ENCODE measurements at places on chromosomes 2 and 18.

DNA sequence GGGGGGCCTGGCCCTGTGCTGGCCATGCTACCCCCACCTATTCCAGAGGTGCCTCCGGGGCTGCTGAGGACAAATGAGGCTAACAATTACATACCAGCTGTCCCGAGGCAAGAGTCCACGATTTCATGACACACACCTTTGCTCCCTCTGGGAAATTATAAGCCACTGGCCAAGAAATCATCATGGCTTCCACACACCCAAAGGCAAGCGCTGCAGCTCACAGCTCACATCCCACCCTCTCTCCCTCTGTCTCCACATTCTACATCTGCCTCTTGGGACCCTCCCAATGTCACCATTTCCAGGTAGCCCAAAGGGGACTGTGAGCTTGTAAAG, 134.4 kb downstream of the HDAC4 start:
- DNase-seq, result no peak

DNA sequence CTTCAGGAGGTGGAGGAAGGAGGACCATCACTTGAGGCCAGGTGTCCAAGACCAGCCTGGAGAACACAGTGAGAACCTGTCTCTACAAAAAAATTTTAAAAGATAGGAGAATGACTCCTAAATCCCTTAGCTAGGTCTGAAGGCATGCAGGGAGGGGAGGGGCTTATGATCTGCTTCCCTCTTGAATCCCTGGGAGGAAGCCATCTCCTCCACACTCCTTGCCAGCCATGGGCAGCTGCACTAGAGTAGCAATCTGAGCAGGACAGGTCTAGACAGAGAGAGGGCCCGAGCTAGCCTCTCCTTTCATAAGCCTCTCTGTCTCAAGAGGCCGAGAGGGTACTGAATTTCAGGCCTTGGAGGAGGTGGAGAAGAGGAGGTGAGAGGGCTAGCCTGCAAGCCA, 42.5 kb downstream of the DAPL1 start:
- DNase-seq, result no peak

DNA sequence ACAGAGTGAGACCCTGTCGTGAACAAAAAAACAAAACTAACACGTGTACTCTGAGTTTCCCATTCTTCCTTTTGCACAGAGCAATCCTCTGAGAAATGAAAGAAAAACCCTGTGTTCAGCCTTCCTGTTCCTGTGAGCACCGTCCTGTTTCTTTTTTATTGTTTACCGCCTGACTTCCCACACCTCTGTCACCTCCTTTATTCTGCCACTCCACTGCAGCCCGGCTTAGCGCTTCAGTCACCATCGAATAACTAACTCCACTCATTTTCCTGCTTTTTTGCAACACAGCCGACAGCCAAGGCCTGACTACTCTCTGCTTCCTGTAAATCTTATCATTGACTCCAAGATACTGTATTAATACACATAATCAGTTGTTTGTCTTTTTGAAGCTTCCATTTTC, 40.9 kb downstream of the TGOLN2 start:
- no peak for DNase-seq

GRCh38 chr18:9876867-9877654, 8.7 kb upstream of the TXNDC2 start:
- DNase-seq, result no peak

DNA sequence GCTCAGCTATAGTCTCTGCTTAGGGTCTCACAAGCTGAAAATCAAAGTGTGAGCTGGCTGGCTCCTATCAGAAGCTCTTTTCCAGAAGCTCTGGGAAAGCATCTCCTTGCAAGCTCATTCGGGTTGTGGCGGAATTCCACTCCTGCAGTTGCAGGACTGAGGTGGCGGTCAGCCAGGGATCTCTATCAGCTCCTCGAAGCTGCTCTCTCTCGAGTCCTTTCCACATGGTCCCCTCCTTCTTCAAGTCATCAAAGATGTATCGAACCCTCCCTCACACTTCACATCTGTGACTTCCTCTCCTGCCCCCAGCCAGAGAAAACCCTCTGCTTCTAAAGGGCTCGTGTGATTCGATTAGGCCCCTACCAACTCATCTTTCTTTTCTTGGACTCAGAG, 141.7 kb downstream of the ZFP36L2 start:
- no peak for DNase-seq

DNA sequence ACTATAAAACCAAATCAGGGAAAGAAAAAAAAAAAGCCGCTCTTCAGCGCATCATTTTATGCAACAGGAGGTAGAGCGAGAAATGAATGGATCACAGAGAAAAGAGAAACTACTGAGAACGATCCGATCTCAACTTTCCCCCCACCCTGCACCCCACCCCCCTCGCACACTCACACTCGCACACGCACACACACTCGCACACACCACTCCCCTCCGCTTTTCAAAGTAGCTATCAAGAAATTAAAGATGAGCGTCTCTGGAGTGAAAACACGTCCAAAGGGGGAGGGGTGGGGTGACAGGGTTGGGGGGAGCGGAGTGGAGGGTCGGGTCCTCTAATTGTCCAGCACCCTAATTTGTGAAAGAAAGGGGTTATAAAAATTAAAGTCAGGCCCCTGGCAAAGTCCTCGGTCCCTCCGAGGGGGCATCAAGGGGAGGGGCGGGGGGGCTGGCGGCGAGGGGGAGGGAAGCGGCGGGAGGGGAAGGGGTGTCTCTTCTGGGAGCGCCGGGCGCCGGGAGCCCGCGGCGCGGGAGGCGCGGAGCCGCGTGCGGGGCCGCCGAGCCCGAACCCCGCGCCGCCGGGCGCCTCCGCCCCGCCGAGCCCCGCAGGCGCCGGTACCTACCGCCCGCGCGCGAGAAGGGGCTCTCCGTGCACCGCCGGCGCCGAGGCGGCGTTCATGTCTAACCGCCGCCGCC, 428 bp downstream of the TCF4 start:
- peak; percentile 39 for DNase-seq

- no peak for DNase-seq
Observed at GRCh38 chr18:68713131-68713530, 1.8 kb downstream of the TMX3 start.

DNA sequence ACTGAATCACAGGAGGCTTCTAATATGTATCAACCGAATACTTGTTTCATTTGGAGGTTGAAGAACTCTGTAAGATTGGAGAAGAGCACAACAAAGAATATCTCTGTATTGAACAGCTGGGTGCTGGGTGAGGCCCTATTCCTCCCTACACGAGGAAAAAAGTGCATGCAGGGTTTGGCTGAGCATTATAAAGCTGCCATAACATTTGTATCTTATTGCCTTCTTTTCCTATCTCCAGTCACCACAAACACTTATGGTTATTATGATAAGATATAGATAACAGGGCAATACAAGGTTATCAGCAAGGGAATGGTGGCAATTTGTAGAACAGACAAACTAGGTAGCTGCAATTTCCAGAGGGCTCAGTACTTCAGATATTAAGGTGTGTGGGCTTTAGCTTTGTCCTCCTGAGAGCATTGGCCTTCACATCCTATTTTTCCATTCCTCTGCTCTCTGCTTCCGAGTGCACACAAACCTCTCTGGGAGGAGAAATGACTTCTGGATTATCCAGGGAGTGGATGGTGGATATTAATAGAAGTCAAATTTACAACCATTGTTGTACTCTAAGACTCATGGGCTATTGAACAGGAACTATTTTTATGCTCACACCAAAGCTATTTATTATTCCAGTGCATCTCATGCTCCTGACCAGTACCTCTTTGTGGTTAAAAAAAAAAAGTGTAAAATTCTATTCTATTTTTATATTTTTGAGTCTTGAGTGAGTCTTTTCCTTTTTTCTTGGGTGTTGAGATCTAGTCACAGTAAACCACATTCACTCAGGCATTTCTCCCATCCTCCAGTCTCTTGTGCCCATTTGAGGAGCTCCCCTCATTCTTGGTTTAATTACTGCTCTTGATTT, 248.4 kb downstream of the ETAA1 start:
- DNase-seq, result no peak

GRCh38 chr18:3449512-3450011, 410 bp upstream of the TGIF1 start:
- peak; percentile 62 for DNase-seq

GRCh38 chr2:233338812-233339368, 15.4 kb upstream of the DGKD start:
- DNase-seq, result no peak

DNA sequence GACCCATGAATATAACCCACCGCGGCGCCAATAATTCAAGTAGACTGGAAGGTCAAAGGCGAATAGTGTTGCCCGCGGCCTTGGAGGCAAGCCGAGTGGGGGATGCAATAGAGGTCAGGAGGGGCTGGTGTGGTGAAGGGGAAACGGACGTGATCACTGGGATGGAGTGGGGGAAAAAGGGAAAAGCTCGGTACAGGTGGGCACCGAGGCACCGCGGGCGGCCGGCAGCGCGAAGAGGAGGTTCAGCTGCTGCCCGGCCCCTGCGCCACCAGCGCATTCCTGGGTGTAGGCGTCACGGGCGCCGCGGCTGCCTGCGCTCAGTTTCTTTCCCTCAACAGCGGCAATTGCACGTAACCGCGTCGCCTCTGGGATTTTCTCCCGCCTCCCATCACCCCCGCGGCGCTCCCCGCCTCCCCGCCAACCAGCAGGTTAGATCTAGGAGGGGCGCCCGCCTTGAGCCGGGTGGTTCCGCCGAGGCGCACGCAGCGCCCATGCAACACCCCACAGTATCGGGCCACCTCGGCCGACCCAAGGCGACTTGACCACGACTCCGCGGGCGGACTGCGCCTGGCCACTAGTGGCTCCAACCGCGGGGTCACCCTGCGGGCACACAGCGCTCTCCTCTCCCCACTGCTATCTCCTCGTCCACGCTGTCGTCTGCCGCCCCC, 1.5 kb downstream of the RND3 start:
- peak; percentile 17 for DNase-seq

- DNase-seq, result peak; percentile 75
Observed at GRCh38 chr2:101253013-101253702, 472 bp downstream of the CNOT11 start.

GRCh38 chr2:180040146-180040925, 33.2 kb upstream of the CWC22 start:
- no peak for DNase-seq

GRCh38 chr2:201847481-201847880, 41.1 kb downstream of the CDK15 start:
- DNase-seq, result no peak

DNA sequence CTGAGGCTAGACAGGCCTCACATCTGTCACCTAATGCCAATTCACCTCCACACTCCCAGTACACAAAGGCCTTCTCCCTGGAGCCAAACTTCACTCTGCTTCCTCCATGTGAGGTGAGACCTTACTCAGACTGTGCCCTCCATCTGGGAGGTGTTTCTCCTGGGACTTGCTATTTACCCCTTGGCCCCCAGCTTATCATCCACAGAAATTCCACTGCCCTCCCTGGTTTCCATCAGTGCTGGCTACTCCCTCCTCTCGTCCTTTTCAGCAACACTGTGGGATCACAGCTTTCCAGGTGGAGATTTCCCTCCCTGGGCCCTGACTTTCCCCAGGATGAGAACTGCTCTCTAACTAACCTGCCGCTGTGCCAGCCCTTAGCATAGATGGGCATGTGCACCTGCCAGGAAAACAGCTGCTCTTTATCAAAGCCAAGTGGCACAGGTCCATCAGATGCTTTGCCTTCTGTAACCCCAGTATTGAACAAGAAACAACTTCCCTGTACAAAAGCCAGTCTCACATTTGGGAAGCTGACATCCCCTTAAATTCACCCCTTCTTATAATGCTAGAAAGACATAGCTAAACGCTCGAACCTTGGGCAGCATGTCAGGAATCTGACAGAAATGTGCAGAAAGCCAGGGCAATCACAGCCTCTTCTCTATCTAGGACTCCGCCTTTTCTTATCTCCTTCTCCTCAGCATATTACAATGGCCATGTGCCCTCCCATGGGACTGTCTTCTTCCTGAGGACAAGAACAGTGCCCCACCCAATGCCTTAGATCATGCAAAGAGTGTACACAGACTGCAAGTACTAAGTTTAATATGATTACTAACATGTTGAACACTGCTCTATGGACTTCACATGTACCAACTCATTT, 535.5 kb upstream of the ID2 start:
- no peak for DNase-seq

- no peak for DNase-seq
Observed at GRCh38 chr2:31997653-31998052, 13.2 kb downstream of the MEMO1 start.

DNA sequence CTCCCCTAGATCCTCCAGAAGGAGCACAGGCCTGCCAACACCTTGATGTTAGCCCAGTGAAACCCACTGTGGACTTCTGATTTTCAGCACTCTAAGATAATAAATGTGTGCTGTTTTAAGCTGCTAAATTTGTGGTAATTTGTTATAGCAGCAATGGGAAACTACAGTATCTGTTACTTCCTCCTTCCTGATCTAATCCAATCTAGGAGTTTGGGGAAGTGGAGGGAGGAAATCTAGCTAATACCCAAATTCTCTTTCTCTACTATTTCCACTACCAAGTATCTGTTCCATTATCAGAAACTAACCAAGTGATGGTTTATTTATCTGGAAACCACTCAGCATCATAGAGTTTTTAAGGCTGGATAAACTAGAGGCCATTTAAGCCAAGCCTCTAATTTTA, 64.9 kb downstream of the AFF3 start:
- DNase-seq, result no peak

DNA sequence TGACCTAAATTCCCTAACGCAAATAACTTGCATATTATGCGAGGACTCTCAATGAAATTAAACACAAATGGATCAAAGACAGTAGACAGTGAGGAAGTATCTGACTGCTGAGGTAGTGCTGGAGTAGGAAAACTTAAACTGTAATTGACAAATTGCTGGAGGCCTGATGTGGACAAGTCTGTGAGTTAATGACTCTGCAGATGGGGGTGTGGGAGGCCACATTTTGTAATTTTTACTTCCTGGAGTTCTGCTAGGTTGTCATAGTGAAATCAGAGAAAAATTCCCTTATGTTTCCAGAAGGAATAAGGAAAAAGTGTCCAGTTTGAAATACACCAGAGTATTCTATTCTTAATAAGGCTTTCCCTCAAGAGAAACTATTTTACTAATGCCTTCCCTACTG, 333.0 kb upstream of the CNTNAP5 start:
- no peak for DNase-seq

DNA sequence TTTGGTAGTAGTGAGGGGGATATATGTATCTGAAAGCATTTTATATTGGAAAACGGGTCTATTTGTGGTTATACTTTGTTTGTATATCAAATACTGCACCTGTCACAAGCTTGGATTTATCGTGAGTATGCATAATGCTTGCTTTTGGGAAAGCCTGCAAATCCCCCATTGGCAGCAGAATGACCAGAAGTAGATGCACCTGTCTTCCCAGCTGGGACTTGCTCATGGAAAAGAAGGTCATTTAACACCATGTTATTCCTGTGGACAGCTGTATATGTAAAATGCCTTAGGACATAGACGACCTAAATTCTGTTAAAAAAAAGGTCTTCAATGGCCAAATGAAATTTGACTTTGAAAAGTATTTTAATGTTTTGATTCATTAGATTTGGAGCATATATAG, 599.4 kb downstream of the XIRP2 start:
- no peak for DNase-seq

- DNase-seq, result no peak
Observed at GRCh38 chr2:150557020-150557600, 69.6 kb upstream of the RND3 start.

DNA sequence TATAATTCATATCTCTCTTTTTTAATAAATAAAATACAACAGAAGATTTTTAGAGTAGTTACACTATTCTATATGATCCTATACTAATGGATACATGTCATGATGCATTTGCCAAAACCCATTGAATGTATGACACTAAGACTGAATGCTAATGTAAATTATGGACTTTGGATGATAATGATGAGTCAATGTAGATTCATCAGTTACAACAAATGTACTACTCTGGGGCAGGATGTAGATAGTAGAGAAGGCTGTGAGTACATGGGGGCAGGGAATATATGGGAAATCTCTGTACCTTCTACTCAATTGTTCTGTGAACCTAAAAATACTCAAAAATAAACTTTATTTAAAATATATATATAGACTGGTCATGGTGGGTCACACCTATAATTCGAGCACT, 45.6 kb upstream of the NEDD4L start:
- no peak for DNase-seq
